ENCODE measurements at places on chromosomes 3 and 15.

GRCh38 chr3:152271501-152272236, 2.9 kb downstream of the MBNL1 start:
- DNase-seq = peak; percentile 17

DNA sequence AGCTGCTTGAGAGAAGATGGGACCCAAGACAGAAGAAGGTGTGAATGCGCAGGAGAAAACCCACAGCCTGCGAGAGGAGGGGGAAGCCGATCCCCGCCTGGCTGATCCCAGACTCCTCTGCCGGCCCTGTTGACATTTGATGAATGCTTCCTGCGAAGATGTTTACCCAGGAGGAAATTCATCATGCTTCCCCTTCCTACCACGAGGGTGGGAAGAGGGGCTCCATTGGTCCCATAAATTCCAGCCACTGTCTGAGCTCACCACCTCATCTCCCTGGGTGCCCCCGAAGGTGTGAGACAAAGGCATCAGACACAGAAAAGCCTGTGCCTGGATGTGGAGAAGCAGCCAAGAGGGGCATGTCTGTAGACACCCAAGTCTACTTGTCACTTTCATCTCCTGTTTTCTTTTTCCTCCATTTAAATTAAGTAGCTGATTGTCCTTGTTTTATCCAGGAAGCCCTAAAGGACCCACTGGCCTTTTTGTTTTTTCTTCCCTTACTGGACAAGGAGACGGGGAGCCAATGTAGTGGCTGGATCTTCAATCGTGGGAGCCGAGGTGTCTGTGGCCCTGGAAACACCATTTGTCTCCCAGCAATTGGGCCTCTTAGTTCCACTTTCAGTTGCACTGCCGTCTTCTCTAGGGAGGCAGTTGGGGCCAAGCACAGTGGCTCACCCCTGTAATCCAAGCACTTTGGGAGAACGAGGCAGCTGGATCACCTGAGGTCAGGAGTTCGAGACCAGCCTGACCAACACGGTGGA, 95.3 kb upstream of the HES1 start:
- DNase-seq = no peak

GRCh38 chr15:96262097-96262496, 68.4 kb upstream of the NR2F2 start:
- peak; percentile 13 for DNase-seq

GRCh38 chr3:128517648-128518047, 24.6 kb upstream of the GATA2 start:
- no peak for DNase-seq

DNA sequence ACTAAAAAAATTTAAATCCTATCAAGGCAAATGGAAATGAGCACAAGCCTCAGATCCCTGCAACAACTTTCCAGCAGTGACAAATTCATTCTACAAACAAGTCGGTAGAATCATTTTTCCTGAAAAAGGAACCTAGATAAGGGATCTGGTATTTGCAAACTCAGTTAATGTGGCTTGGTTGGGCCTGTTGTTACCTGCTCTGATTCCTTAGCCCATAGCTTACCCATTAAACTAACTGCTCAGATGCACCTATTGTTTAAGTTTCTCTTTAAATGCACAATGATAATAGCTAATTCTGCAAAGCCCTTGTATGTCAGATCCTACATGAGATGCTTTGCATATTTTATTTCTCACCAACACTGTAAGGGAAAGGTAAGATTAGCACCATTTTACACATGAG, 377.4 kb upstream of the RGMA start:
- DNase-seq = no peak
